ENCODE measurements at places on chromosomes 5 and 9. TPM values are rescaled to one million over a fixed set of nuclear protein-coding genes. Genes with fewer than 3 reads are reported as not detected.
A peak's percentile ranks its signal among the peaks of the same experiment; 100 is the strongest.

The C9orf40 gene
- 1.6 TPM for total RNA-seq

- no peak for DNase-seq
Measured at GRCh38 chr9:137834846-137835546, 42.6 kb upstream of the CACNA1B start.

The WNT8A gene
- total RNA-seq: not detected

DNA sequence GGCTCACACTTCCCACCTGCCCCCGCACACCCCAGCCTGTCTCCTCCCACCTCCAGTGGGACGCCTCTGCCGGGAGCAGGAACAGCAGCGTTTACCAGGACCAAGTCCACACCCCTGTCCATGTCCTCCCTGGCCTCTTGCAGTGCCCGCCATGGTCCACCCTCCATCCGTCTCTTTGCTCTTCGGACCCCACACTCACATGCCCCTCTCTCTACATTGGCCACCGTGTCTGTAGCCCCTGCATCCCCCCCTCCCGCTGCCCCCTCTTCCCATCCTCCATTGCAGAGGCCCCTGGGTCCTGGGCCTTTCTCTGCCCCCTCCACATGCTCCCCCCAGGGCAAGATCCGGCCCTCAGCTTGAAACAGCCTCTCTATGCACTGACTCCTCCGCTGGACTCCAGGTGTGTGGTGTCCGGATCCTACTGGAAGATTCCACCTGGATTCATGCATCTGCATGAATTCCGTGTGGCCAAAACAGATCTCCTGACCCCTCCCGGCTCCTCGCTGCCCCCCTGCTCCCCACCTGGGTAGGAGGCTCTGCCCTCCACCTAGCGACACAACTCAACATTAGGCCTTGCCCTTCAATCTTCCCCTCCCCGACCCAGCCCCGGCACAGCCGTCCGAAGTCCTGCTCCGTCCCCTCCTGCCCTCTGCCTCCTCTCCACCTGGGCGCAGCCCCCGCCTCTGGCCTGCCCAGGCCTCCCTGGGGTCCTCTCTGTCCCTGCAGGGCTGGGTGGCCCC is 168.5 kb downstream of the OLFM1 start:
- no peak for DNase-seq

DNA sequence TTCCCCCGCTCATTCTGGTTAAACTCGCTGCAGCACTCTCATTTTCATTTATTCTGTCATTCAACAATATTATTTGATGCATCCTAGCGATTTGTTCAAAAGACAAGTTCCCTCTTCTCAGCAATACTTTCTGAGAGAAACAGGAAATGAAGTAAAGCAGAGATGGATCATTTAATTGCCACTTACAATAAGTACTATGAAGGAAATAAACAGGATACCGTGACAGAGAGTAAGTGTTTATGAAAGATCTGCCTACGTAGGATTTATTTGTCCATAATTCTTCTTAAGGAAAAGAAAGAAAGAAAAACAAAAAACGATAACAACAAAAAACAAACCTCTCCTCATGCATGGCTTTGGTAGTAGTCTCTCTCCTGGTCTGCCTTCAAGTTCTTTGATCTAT is 406.8 kb upstream of the ZNF608 start:
- DNase-seq: no peak

DNA sequence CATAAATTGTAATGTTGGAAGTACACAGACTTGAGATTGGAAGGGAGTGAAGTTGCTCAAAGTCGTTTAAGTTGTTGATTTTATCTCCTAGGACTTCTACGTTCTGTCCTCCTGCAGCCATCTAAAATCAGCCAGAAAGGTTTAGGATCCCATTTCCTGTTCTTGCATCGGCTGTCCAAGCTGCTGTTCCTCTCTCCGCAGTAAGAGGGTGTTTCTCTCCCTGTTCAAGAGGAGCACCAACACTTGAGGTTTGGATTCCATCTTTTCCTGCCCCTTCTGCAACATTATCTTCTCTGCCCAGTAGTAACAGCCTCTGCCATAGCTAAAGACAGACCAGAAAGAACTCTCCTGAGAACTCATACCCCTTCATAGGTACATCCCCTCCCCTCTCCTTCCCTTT is 373.4 kb downstream of the GADD45G start:
- no peak for DNase-seq

GRCh38 chr5:123151227-123151909 is 62.3 kb downstream of the PRDM6 start:
- no peak for DNase-seq

DNA sequence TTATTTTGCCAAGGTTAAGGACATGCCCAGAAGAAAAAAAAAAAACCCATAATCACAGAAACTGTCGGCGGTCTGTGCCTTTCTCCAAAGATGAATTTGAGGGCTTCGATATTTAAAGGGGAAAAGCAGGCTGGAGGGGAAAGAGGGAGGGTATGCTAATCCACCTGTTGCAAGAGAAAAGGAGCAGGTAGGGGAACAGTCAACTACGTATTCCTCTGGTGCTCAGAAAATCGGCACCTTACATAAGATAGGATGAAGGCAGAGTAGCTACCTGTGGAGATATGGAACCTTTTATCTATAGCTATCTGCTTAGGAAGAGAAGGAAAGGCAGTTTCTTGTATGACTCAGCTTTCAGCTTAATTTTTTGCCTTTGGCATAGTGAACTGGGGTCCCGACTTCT is 77.7 kb downstream of the PTCD2 start:
- DNase-seq: no peak

The LMX1B gene
- total RNA-seq: 0.74 TPM

The ZFP37 gene
- total RNA-seq: 2.2 TPM

GRCh38 chr5:8034852-8035251 is 165.9 kb downstream of the MTRR start:
- DNase-seq: no peak

DNA sequence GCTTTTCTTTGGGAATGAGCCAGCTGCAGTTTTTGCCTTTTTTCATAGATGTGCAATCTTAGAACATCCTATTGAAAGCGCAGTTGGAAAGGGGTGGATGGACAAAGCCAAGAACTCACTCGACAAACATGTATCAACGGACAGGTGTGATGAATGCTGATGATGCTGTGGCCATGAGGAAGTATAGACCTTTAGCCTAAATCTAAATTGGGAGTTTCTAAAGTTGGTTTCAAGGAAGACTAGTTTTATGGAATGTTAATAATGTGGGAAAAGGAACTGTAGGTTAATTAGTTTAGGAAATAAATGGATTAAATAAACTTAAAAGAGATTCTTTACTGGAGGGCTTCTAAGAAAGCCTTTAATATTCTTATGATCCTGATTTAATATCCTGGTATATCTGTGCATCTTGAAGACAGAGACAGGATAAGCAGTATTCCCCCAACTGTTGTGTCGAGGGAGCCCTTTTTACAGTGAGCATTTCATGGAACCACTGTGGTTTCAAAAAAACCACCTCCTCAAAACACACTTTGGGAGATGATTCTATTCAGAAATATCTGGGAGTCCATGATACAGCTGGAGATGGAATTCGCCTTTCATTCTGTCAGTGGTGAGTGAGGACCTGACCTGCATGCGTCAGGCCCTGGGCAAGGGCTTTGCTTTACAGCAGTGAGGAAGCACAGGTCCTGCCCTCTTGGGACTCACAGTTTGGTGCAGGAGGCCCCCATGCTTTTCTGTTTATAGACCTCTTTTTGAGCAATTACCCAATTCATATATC is 82.6 kb downstream of the AOPEP start:
- no peak for DNase-seq

GRCh38 chr9:101477214-101477613 is 41.6 kb upstream of the ALDOB start:
- no peak for DNase-seq

GRCh38 chr5:116453988-116454411 is 120.6 kb downstream of the SEMA6A start:
- no peak for DNase-seq

DNA sequence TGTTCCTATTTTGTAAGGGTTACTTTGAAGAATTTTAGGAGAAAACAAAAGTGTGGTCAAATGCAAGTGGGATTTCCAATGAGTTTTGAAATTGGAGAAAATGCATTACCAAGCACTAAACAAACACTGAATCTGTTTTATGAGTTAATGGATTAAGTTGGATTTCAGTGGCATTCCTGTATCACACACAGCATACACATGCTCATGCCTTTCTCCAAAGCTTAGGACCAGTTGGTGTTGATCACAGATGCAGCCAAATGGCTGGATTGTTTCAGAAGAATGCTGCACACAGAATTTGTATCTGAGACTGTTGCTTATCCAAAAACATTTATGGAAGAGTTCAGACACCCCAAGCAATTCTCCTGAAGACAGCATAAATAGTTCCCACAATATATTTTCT is 611.1 kb downstream of the ACTL7B start:
- DNase-seq: no peak

DNA sequence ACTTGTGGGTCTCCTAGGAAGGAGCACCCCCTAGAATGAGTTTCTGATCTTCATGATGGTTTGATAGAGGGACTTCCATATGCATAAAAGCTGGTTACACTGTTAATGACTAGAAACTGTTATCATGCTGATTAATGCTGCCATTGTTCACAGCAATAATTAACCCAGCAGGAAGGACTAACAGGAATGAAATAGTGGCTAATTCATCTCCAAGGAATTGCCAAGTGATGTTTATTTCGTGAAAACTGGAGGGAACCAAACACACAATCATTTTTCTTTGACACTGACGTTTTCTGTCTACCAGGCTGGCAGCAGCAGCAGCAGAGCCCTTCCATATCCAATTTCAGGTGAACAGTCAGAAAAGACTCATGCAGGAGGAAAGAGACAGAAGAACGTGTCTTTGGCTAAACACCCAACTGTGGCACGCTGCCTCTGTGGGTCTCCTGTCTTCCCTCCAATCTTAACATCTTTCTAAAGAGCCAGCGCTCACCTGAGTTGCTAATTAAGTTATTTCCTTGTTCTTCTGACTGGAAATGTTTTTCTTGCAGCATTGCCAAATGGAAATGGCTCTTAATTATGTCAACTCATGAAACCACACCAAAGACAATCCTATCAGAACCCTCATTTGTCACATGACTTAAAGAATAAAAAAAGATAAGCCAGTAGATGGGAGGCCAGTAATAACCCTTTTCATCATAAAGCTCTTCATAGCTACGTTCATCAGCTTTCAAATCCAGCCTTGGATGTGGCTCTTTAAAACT is 181.5 kb downstream of the SLIT3 start:
- DNase-seq: no peak

DNA sequence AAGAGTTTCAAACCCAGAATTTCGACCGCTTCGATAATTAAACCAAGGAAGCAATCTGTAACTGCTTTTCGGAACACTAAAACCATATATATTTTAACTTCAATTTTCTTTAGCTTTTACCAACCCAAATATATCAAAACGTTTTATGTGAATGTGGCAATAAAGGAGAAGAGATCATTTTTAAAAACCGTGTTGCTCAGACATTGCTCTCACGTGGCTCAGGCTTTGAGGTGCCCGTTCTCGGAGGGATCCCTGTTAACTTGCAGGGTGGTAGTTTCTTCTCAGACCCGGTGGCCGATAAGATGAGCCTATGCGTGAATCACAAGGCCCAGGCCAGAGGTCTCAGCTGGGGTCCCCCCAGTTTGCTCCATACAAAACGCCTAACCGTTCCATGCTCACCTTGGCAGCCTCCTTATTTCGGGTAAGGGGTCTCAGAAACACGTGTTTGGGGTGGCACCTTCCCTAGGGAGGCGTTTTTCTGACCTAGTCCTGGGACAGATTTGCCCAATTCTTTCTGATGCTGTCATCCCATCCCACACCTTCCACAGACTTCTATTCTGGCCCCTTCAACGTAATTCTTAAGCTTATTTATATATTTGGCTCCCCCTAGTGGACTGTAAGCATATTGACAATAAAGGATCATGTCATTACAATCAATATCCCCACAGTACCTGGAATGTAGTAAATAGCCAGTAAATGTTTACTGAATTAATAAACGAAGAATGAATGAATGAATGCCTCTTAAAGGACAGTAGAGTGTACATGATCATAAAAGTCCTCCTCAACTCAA is 48.1 kb downstream of the THBS4 start:
- DNase-seq: peak; percentile 61

- no peak for DNase-seq
Measured at GRCh38 chr9:12194731-12195130, 498.5 kb upstream of the TYRP1 start.

The DDX41 gene
- total RNA-seq: 45.5 TPM

DNA sequence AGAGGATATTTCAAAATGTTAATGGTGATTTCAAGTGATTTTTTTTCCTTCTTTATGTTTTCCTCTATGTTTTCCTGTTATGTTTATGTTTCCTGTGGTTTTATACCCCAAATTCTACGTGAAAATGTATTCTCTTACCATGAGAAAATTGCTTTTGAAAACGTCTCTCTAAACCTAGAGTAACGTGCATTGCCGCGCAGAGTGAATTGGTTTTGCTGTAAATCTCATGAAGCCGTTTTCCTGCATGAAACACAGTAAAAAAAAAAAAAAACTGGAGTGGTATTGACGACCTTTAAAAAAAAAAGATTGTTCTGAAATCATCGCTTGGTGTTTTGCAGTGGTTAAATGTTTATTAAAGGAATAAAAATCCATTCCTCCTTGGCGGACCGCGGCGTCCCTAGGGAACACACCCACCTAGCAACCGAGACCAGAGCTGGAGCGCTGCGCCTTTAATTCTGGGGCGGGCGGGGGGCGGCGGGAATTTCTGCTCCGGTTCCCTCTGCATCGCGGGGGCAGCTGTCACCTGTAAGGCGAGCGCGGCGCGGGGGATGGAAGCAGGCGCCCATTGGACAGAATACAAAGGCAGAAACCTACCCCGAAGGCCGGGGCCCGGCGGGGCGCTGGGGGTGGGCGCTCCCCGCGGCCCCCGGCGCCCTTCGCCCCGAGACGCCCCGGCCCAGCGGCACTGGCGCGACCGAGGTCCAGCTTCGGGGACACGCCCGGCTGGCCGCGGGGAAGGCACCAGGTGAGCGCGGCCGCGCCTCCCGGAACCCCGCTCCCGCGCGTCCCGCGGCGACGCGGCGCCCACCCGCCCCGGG is at the start of gene SOWAHA:
Gene SOWAHA, plus strand, starts transcription at position 522 of the 818 bp plus-strand sequence. CDS start 320 bp downstream, outside the sequence.
- DNase-seq: no peak

DNA sequence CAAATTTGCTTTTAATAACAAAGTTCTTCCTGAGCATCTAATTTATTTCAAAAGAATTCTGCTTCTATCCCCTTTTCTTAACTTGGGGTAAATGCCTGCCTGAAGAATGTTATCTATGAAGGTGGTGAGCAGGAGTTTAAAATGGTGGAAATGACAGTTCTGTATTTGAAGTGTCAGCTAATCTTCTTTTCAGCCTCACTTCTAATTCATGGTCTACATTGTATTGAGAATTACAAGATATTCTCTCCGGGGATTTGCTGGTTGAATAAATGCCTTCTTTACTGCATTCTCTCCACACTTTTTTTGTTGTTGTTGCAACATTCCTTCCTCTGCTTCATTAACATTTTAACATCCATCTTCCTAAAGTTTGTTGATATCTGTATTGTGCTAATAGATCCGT is 143.1 kb upstream of the GRIN3A start:
- no peak for DNase-seq

DNA sequence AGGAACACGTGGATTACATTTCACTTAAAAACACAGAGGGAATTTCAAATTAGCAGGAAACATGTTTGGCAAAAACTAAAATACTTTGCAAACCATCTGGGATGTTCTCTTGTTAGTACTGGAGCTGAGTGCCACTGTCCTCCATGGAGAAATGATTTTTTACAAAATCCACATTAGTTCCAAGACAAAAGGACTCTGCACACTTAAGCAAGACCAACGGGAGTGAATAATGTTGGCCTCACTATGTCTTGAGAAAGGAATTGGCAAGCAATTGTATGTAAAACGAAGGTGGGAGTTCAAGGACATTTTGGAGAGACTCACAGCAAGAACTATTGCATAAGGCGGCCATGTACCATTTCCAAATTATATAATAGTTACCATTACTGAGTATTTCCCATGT is 547.5 kb downstream of the EBF1 start:
- no peak for DNase-seq

Measured in right atrium auricular region (tissue), 2 donors.